HT-29 (cell line): ENCODE measurements at places on chromosomes 11 and 22. TPM values are rescaled to one million over a fixed set of nuclear protein-coding genes. Genes with fewer than 3 reads are reported as not detected.

NFRKB gene
- 33.3 and 33.7 TPM in 2 replicates for total RNA-seq

GRCh38 chr11:78833237-78833636 lies 258.6 kb upstream of the NARS2 start:
- no peak for DNase-seq

- peak; percentile 53 for DNase-seq
These were observed at the start of gene RCN1 for GRCh38 chr11:32090545-32091370. Gene RCN1, plus strand, starts transcription at chr11:32091074. Its CDS starts 123 bp downstream, at chr11:32091197.

GRCh38 chr22:23243006-23243573 lies 62.8 kb downstream of the BCR start:
- DNase-seq = no peak

- DNase-seq = no peak
These were observed 4.7 kb downstream of the MRGPRD start for GRCh38 chr11:68976095-68976494.

GRCh38 chr22:50141891-50142363 lies 28.6 kb upstream of the PANX2 start:
- no peak for DNase-seq
